Colonic mucosa (tissue), 4 donors: ENCODE measurements at places on chromosomes 5 and 9. TPM values are rescaled to one million over a fixed set of nuclear protein-coding genes. Genes with fewer than 3 reads are reported as not detected.

The TMEM245 gene
- total RNA-seq, result 25.1 TPM

DNA sequence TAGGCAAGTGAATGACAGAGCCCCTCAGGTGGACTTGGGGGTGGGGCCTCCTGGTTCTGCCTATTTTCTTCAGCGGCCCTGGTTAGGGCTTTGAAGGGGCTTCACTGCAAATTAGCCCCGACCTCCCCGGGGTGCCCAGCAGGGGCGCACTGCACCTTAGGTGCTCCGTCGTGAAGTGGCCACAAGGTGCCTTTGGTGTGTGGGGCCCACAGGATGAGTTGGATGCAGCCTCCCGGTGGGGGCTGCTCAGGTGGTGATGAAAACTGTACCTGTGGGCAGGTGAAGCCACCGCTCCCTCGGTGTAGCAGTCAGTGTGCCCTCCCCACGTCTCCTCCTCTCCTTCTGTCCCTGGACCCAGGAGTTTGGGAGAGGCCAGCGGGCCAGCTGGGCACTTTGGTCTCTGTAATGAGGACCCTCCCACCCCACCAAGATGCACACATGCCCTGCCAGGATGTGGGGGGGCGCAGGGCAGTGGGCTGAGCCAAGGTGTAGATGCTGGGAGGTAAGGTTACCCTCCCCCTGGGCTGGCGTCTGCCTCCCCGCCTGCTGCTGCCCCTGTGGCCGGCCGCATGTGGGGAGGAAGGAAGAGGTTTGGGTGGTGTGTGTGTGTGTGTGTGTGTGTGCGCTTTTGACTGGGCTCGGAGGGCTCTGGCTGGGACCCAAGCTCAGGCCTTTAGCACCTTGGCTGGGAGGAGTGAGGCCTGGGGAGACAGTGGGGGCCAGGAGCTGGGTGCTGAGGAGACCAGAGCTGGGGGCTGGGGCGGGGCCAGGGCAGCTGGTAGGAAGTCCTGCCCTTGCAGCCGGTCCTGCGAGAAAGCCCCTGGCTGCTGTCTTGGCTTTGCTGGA lies 55.6 kb downstream of the RXRA start:
- DNase-seq, result peak; percentile 66

- DNase-seq, result no peak
Observed at GRCh38 chr5:177427211-177427822, 841 bp downstream of the GRK6 start.

GRCh38 chr5:127228540-127229184 lies 61.9 kb upstream of the MEGF10 start:
- DNase-seq, result no peak

- no peak for DNase-seq
Observed at GRCh38 chr5:159463590-159464321, 133.5 kb upstream of the IL12B start.
